ENCODE measurements at places on chromosomes 7 and 10.

DNA sequence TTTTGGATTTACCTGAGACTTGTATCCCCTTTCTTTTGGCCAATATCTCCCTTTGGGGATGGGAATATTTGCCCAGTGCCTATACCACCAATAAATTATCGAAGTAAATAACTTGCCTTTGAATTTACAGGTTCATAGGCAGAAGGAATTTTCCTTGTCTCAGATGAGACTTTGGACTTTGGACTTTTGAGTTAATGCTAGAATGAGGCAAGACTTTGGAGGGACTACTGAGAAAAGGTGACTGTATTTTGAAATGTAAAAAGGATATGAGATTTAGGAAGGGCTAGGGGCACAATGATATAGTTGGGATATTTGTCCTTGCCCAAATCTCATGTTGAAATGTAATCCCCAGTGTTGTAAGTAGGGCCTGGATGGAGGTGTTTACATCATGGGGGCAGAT lies 384.5 kb upstream of the GHITM start:
- no peak for DNase-seq

- no peak for DNase-seq
Measured at GRCh38 chr10:93065675-93066543, 5.3 kb downstream of the CYP26C1 start.

DNA sequence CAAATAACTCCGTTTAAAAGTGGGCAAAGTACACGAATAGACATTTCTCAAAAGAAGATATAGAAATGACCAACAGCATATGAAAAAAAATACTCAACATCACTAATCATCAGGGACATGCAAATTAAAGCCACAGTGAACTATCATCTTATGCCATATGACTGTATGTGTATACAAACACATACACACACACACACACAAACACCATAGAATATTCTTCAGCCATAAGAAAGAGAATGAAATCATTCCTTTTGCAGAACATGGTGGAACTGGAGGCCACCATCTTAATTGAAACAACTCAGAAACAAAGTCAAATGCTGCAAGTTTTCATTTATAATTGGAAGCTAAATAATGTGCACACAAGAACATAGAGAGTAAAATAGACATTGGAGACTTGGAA lies 1019.4 kb downstream of the KCNMA1 start:
- DNase-seq, result no peak

DNA sequence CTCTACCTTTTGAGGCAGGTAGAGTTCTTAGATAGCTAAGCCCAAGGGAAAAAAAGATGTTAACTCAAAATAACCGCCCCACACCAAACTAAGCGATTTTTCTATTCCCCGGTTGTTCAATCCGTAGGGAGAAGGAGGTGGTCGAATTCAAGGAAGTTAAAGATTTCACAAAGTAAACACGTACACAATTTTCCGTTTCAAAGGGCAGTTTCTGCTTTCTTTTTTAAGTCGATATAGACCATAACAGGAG lies 842 bp downstream of the KBTBD2 start:
- no peak for DNase-seq

DNA sequence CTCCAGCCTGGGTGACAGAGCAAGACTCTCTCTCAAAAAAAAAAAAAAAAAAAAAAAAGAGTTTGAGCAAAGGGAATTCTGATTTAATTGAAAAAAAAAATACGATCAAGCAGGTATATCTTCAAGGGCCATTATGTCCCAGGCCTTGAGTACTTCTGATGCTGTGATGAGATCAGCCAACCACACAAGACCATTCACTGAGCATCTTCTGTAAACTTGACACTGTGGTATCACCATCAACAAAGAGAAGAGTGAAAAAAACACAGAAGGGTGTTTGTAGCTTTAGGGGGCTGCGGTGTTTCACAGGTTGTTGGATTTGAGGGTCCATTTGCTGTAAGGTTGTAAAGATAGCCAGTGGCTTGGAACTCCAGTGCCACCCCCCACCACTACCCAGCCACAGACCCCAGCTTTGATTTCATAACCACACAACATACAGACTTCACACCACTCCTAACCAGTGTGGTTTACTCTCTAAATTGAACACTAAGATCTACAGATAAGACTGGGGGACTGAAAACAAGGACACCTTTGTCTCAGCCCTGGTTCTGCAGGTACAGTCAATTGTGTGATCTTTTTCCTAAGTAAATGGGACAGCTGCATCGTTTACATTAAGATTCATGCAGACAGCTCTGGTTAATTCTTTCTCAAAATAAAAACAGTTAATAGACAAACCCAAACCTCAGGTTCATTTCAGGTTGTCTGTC lies 66.4 kb downstream of the CDC123 start:
- DNase-seq, result no peak

GRCh38 chr10:50619882-50620281 lies 3.9 kb downstream of the SGMS1 start:
- DNase-seq, result no peak

DNA sequence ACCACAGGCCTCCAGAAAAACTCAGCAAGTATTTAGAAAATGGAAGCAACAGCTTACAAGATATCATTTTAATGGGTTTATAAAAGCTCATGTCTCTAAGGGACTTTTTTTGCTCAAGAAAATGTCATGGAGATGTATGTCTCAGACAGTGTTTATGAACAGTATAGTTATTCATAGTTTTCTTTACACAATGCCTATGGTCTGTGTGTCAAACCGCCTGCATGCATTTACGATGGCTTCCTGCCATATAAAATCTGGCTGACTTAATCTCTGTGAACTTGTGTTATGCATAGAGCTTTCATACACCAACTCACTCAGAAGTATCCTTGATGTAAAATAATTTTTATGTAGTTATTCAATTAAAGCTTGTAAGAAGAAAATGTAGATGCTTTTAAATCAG lies 1314.2 kb upstream of the LRRTM3 start:
- DNase-seq, result no peak

GRCh38 chr7:152602962-152603361 lies 73.0 kb downstream of the XRCC2 start:
- no peak for DNase-seq

DNA sequence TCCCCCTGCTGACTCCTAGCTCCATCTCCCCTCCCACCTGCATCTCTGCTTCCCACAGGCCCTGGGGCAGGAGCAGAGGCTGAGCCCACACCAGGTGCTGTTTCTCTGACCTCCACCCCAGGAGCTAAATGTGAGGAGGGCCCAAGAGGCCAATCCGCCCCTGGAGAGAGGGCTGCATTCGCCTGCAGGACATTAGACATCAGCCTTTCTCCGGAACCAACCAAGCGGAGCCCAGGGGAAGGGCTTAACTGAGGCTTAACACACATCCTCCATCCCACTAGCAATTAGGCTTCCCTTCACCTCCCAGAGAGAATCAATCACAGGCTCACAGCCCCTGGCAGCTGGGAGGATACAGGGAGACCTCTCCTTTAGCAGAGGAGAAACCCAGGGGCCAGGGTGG lies 50.5 kb downstream of the SH3PXD2A start:
- DNase-seq, result no peak

- no peak for DNase-seq
Measured at GRCh38 chr7:2820508-2820934, 23.6 kb downstream of the GNA12 start.

DNA sequence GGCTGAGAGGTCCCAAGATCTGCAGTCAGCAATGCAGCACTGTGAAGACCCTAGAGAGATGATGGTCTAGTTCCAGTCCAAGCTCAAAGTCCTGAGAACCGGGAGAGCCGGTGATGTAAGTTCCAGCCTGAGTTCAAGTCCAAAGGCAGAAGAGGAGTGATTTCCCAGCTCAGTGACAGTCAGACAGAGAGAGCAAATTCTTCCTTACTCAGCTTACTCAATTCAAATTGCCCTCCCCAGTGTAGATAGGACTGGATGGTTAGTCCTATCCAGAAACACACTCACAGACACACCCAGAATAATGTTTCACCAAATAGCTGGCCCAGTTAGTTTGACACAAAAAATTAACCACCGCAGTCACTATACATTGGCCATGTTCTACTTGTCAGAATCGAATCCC lies 185.5 kb upstream of the MYO3A start:
- DNase-seq, result no peak

DNA sequence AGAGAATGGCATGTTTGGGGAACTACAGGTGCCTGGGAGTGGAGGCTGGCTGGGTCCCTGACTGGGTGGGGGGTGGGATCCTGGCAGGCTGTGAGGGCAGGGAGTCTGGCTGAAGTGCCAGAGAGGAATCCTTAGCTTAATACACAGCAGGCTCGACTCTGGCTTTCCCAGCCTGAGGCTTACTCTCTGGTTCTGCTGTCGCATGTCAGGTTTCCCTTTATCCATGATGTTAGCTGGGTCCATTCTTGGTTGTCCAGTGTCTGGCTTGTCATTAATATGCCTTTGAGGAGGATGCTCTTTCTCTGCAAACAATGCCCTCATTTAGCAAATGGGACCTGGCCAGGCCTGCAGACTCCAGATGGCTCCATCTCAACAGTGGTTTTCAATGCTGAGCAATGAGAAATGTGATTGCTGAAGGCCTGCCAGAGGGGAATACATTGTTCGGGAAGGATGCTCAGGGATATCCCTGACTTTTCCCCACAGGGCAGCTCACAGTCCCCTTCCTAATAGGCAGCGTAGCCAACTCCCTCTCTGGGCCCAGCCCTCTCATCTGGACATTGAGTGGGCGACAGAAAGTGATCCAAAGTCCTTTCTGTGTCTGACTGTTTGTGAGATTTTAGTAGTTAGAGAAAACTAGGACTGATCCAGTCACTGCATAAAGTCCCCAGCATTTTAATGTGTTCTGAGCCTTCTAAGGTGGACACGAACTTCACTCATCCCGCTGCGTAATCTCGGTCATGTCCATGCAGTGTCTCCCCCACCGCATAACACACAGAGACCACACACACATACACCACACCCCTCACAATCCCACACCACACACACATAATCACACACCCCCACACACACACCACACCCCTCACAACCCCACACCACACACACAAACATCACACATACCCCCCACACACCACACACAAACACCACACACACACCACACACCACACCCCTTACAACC lies 124.9 kb downstream of the ANLN start:
- DNase-seq, result no peak

DNA sequence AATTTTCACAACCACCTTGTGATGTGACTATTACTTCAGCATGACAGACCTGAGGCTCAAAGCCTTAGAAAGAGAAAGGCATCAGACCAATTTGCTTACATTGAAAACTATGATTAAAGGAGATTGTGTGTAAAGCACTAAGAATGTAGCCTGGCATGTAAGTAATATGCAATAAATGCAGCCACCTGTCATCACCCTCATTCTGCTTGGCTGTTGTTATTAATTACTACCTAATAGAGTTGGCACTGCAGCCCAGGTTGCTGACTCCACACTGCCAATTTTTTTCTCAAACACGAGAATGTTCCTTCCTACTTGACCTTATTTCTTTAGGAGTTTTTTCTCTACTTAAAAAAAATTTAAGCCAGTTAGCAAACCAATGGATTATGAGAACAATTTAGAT lies 61.2 kb upstream of the NPVF start:
- no peak for DNase-seq

DNA sequence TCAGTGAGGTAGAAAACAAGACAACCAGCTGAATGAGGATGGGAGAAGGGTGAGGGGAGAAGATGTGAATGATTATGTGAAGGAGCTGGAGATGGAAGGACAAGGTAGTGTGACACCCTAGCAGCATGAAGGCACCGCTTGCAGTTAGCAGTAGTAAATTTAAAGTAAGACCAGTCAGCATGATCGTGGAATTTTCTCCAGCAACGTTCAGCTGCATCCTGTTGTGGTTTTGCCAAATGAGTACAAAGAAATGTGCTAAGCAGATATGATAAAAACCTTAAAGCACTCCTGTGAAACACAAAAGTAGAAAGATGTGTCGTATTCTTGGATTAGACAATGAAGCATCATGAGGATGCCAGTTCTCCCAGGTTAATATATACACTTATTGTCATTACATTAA lies 34.1 kb upstream of the IFRD1 start:
- DNase-seq, result no peak

DNA sequence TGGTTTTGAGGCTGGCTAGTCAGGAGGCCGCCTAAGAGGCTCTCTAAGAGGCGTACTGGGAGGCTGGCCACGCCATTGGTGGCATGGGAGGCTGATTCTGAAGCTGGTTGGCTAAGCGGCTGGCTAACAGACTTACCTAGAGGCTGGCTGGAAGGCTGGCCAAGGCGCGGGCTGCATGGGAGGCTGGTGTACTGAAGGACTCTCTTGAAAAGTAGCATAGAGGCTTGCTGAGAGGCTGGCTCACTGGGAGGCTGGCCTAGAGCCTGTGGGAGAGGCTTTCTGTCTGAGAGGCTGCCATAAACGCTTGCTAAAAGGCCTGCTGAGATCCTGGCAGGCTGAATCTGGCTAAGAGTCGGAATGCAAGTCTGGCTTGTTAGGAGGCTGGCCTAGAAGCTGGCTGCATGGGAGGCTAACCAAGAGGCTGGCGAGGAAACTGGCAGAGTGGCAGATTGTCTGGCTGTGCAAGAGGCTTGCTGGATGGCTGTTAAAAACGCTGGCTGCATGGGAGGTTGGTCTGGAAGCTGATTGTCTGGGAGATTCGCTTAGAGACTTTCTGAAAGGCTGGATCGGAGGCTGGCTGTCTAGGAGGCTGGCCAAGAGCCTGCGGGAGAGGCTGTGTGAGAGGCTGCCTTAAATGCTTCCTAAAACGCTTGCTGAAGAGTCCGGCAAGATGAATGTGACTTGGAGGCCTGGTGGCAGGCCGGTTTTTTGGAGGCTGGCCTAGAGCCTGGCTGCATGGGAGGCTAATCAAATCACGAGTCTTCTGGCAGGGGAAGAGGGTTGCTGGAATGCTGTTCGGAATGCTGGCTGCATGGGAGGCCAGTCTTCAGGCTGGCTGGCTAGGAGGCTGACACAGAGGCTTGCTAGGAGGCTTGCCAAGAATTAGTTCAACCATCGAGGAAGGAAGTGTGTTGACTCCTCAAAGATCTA lies 134.2 kb downstream of the OR13A1 start:
- no peak for DNase-seq

DNA sequence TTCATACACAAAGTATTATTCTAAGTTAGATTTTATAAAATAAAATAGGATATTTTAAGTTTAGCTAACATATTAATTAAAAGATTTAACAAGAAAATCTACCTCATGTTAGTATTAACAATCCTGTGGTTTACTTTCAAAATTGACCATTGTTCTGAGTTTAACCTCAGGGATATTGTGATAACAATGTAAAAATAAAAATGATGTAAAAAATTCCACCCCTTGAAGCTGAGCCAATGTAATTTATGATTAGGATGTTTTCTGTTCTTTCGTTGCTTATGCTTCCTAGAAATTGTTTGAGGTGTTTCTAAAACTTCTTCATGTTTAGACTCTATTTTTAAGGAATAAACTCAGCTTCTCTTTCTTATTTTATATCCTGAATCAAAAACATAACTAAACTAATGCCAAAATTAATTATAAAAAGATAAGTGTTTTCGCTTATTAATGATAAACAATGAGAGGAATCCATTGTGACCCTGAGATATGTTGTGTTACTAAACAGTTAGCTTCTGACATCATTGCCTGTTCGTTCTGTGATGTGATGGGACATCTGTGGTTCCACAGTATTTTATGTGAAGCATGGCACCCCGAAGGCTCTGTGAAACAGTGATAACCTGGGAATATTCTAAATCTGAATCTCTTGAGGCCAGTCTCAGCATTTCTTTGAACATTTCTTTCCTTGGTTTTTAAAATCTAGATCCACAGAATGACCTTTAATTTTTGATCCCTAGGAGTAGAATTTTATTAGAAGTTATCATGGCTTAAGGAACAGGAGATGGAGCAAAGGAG lies 340.8 kb downstream of the ARL4A start:
- DNase-seq, result no peak

GRCh38 chr10:33074443-33074842 lies 116.4 kb upstream of the ITGB1 start:
- DNase-seq, result no peak

Measured in DMS79 (cell line).